ENCODE measurements at places on chromosomes 2 and 18. TPM values are rescaled to one million over a fixed set of nuclear protein-coding genes. Genes with fewer than 3 reads are reported as not detected.

The CHPF gene
- 31.7 TPM for total RNA-seq

The MEIS1 gene
- total RNA-seq, result 1.6 TPM

The IL1F10 gene
- total RNA-seq, result 0.09 TPM

The PLCD4 gene
- 0.80 TPM for total RNA-seq

The IL1A gene
- 0.18 TPM for total RNA-seq

The STARD6 gene
- not detected for total RNA-seq

The OSR1 gene
- 9.7 TPM for total RNA-seq
